ENCODE measurements at places on chromosomes 6 and 20.
A peak's percentile ranks its signal among the peaks of the same experiment; 100 is the strongest.

- DNase-seq = no peak
Observed at GRCh38 chr20:47326658-47327268, 29.7 kb downstream of the ZMYND8 start.

DNA sequence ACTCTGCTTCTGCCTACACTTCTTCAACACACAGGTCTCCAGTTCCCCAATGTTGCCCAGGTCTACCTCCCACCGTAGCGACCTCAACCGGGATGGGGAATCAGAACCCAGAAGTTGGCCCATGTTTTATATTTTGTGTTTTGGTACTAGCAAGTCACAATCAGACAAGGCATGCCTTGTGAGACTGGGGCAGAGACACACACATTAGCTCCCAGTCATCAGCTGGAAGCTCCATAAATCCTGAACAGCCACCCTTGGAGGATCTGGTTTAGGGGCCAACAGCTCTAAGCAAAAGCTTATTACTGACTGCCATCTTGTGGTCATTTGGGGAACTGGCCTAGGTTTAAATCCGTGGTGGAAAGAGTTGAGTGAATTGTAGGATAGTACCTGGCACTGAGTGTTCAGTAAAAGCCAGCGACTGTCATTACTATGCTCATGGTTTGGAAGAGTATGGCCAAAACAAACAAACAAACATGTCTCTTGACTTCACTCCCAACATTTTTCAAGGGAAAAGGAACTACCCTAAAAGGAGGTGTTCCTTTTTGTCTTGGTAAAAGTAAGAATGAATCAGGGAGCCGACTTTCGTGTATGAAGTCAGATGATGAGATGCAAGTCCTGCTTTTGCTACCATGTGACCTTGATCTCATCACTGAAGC, 40.5 kb downstream of the PIM1 start:
- peak; percentile 40 for DNase-seq

GRCh38 chr6:55239099-55239498, 64.8 kb downstream of the HCRTR2 start:
- no peak for DNase-seq

DNA sequence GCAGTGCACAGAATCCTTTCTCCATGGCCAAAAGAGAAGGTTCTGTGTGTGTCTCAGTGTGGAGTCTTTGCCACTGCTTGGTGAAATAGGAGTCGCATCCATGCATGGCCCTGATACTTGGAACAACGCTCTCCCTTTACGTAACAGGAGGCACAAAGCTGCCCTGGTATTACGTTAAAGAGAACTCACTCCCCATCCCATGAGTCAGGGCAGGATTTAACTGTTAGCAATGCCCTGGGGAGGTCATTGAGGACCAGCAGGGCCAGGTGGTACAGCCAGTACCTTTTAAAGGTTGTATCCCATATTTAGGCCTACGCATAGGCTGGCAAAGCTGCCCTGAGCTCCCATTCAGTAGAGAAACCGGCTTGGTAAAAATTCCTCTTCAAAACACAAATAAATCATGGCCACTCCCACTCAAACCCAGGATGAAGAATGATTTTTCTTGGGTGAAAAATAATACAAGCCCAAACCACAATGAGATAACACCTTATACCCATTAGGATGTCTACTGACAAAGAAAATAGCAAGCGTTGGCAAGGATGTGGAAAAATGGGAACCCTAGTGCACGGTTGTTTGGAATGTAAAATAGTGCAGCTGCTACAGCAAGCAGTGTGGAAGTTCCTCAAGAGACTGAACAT, 37.1 kb downstream of the MYLK4 start:
- no peak for DNase-seq

DNA sequence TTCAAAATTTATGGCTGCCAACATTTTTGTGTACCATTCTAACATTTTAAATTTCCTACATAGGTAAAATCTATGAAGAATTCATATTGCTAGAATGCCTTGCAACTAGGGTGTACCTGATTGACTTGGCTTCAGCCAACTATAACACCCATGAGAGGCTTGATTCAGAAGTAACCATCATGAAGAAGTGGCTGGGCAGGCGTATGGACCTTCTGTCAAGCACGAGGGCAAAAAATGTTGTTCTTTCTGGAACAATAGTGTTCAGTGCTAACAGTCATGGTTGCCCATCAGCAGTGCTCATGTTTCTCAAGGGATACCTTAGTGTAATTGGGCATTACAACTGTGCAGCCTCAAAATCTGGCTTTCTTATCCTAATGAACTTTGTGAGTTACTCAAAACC, 42.9 kb downstream of the ID4 start:
- DNase-seq = no peak

All from mesothelial cell of epicardium (in vitro differentiated cells).